Stimulated activated CD4-positive, alpha-beta T cell treated with anti-CD3 and anti-CD28 coated beads, Interleukin-12 subunit alpha, Interleukin-12 subunit beta, amount 100 ng/mL, for 48 hours (primary cell): ENCODE measurements at places on chromosomes 5 and 9.

DNA sequence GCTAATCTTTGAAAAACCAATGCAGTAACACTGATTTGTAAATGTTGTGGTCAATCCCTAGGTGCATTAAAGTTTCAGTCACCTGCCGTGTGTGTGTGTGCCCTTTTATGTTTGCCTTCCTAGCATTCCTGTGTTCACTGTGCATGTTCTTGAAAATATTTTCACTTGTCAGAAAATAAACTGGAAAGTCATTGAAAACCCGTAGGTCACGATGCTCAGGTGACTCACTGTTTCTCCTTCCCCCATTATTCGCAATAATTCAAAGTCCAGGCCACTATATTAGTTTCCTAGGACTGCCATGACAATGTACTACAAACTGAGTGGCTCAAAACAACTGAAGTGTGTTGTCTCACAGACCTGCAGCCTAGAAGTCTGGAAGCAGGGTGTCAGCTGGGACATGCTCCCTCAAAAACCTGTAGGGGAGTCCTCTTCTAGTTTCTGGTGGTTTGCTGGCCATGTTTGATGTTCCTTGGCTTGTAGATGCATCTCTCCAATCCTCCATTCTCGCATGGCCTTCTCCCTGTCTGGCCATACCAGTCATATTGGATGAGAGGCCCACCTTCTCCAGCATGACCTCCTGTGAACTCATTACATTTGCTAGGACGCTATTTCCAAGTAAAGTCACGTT is 29.3 kb downstream of the MARVELD2 start:
- DNase-seq, result no peak

DNA sequence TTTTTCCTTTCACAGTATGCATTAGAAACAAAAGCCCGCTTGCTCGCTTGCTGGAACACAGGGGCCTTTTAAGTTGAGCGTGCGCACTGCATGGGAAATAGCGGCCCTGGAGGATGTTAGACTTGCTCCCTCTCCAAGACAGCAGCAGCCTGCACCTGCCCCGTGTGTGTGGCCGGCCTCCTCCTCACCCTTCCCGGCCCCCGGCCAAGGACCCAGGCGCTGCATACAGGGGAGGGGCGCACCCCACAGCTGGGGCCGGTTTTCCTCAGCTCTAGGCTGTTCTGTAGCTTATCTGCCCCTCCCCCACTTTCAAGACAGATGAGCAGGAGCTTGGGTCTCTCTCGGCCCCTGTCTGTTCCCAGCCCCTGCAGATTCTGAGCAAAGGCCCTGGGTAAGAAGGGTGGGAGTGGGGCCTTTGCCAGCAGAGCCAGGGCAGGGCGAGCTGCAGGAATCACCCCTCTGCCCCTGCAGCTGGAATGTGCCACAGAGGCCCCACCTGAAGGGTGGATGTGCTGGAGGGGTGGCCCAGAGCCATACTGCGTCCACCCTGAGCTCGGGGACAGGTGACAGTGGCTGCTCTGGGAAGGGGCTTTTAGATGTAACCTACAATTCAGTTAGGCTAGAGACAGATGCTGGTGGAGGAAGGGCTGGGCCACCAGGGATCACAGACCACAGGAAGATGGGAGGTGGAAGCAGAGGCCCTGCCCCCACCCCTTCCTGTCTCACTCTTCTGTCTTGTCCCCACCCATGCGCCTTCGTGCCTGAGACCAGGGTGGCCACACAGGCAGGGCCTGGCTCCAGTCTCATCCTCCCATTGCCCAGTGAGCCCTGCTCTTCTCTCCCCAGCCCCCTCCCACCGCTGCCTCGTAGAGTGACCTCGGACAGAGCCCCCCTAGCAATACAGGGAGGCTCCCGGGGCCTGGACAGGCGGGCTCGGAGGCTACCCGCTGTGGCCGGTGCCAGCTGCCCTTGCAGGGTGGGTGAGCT is 132.4 kb downstream of the DAB2IP start:
- no peak for DNase-seq

- no peak for DNase-seq
Measured at GRCh38 chr5:172584638-172585037, 56.4 kb upstream of the NEURL1B start.

- no peak for DNase-seq
Measured at GRCh38 chr9:116345393-116345792, 191.8 kb downstream of the PAPPA start.

DNA sequence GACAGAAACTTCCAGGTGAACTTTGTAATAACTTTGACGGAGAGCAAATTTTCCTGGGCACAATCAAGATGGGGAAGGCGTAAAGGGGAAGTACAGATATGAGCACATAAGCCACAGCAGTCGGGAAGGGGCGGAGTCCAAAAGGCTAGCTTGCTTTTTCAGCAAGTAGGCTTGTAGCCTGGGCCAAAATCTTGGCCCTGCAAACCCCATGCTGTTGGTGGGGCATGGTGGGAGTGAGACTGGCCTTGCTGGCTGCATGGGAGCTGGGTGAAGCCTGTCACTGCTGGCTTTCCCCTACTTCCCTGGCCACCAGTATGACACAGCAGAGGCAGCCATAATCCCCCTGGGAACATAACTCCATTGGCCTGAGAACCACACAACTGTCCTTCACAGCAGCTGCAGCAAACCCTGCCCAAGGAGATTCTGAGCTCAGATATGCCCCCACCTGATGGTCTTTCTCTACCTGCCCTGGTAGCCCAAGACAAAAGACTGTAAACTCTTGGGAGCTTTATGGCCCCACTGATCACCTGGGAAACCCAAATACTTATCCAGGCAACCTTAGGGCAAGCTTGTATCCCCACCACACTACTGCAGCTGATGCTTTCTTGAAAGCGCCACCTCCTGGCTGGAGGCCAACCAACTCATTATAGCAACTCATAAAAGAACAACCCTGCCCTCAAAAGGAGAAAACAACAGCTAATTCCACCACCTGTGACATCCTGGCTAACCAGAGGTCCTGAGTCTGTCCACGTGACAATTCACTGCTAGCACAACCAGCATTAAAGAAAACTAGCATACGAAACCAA is 24.0 kb downstream of the DCTN4 start:
- DNase-seq, result no peak

DNA sequence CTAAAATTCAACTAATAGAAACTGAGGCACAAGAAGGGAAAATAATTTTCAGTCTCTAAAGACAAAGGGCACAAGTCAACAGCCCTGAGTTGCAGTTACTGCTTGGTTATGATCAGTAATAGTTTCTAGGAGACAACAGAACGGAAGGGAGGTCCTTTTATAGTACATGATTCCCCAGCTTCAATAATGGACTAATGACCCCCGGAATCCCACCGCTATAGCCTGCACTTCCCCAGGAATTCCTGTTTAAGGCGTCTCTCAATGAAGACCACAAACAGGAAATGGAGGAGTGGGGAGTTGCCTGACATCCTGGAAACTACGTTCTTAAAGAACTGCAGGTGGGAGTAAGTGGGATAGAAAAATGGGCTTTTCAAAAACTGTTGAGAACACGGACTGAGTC is 60.6 kb downstream of the DIAPH1 start:
- DNase-seq, result no peak

DNA sequence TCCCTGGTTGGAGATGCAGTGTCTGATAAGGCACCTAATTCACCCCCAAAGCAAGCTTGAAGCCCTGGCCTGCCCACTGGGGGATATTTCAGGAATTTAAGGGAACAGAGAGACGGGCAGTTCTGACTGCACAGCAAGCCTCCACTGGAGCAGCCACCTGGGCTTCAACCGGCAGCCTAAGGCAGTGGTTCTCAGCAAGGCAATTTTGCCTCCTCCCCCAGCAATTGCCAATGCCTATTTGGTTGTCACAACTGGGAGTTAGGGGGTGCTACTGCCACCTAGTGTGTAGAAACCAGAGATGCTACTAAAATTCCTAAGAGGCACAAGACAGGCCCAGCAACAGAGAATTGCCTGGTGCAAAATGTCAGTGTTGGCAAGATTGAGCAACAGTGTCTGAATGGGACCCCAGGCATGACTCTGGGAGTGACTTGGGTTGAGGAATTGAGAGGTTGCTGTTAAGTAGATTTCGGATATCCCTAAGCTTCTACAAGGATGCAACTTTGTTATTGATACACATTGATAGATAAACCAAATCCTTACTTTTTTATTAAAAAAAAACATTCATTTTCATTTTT is 58.7 kb upstream of the CTSL start:
- no peak for DNase-seq

DNA sequence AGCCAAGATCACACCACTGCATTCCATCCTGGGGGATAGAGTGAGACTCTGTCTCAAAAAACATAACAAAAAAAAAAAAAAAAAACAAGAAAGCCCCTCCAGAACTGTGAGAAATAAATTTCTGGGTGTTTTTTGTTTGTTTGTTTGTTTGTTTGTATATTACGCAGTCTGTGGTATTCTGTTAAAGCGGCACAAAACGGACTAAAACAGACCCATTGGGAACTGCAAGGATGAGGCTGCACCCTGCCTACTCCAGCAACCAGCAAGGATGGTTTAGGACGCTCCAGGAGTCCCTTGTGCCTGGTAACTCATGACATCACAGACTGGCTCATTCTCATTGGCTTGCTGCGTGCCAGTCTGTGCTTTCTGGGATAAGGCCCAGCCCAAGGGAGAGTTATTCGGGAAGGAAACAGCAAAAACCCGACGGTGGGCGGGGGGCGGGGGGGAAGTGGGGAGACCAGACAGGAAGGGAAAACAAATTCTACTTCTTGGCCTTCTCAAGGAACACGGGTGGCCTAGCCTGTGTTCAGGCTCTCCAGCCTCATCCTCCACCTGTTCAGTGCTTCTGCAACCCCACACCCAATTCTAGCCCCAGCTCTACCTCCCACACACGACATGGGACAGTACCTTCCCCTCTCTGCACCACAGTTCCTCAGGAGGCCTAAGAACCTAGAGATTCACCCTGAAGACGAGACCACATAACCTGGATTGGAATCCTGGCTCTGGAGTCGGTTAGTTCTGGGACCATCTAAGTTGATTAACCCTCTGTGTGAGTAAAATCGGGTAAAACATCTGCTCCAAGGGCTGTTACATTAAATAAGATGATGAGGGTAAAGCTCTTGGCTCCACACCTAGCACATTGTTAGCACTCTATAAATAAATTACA is 2.8 kb downstream of the CD74 start:
- peak; percentile 35 for DNase-seq

DNA sequence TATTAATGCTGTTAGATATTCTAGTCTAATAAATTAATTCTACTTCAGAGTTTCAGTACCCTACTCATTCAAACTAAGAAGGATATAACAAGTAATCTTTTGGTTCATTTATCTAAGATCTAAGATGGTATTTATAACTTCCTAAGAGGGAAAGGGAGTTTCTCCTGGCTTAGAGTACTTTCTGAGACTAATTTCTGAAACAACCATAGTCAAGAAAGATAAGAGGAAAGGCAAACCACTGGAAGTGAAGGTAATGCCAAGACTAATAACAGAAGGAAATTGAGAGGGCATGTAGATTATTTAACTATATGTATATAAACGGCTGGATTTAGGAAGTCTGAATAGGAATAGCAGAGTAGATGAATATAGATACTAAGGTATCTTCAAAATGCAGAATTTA is 112.4 kb upstream of the ACOT12 start:
- DNase-seq, result no peak

- DNase-seq, result no peak
Measured at GRCh38 chr9:92292338-92293074, 991 bp downstream of the IARS1 start.

DNA sequence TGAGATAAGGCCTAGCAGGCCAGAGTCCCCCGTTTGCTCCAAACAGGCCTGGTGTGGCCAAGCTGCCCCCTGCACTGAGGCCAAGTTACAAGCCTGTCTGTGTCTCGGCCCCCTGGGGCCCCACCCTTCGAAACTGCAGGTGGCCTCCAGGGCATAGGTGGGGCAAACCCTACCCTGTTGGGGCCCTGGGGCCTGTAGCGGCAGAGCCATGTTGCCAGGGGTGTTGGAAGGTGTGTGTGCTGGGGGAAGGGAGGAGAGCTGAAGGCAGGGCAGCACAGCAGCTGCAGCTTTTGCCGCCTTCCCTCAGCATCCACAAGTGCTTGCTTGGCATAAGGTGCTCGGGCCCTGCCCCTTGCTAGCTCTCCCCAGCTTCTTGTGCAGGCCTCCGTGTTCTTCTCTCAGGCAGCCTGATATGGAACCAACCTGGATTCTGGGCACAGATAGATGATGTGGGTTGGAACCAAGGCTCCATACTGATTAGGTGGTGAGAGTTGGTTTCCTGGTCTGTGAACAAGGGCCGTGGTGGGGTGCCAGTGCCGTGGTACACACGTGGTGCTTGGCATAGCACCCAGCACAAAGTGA is 12.7 kb downstream of the IRF1 start:
- DNase-seq, result no peak

DNA sequence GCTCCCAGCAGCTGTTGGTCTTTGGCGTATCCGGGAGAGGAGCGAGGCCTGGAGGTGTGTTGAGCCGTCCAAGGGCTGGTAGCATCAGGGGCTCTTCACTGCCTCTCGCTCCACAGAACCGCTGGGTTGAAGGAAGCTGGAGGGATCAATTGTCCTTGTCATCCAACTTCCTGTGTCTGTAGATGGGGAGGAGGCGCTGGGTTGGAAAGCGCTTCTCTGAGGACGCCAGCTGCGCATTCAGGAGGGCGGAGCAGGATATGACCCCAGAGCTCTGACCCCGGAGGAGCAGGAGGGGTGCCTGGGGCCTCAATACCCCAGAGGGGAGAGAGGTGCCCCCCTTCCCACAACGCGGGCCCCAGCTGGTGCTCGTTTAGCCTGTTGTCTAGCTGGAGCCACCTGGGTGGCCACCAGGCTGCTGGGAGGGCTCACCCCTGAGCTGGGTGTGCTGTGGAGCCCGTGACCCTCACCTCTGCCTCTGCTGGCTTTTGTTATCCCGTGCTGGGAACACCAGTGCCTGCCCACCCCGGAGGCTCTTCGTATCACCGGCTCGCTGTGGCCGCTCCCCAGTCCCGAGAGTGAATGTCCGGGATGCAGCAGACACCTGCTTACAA is 2.0 kb upstream of the DBH start:
- no peak for DNase-seq

DNA sequence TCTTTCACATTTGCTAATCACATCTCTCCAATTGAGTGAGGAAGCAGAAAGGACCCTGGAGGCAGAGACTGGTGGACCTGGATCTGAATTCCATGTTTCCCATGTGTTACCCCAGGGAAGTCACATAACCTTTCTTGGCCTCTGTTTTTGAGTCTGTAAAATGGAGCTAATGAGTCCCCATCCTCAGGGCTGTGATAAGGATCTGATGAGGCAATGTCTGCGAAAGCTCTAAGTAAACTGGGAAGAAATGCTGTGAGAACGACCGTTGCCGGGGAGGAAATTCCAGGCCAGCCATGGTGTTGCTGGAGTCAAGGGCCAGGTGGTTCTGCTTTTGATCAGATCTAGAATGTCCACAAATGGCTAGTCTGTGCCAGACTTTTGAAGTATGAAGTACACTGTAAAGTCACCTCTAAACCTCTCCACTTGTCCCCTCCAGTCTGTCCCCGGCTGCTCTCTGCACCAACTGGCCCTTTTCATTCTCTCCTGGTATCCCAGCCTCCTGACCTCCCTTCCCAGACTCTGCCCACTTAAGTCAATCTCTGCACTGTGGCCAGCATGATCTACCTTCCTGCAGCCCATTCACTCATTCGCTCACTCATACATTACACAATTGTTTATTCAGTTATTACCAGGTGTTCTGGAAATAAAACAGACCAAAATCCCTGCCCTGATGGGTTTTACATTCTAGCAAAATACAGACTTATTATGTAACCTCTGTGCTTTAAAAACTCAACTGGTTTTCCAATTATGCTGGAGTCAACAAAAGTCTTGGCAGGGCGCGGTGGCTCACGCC is 32.5 kb upstream of the N4BP3 start:
- no peak for DNase-seq
